EL (cell line): ENCODE measurements at places on chromosomes 11 and 22.
A peak's percentile ranks its signal among the peaks of the same experiment; 100 is the strongest.

- no peak for DNase-seq
Measured at GRCh38 chr11:7612661-7613393, 60.5 kb downstream of the CYB5R2 start.

DNA sequence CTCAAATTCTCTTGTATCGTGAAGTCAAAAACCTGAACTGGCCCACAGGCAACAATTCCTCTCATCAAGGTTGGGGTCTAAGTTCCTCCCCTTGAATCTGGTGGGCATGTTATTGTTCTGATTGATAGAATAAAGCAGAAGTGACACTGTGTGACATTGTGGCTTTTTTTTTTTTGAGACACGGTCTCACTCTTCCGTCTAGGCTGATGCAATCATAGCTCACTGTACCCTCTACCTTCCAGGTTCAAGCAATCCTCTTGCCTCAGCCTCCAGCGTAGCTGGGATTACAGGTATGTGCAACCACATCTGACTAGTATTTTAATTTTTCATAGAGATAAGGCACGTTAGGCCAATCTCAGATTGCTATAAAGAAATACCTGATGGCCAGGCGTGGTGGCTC is 8.9 kb upstream of the PELI3 start:
- DNase-seq: no peak

GRCh38 chr11:35947437-35947836 is 3.6 kb downstream of the LDLRAD3 start:
- DNase-seq: no peak

DNA sequence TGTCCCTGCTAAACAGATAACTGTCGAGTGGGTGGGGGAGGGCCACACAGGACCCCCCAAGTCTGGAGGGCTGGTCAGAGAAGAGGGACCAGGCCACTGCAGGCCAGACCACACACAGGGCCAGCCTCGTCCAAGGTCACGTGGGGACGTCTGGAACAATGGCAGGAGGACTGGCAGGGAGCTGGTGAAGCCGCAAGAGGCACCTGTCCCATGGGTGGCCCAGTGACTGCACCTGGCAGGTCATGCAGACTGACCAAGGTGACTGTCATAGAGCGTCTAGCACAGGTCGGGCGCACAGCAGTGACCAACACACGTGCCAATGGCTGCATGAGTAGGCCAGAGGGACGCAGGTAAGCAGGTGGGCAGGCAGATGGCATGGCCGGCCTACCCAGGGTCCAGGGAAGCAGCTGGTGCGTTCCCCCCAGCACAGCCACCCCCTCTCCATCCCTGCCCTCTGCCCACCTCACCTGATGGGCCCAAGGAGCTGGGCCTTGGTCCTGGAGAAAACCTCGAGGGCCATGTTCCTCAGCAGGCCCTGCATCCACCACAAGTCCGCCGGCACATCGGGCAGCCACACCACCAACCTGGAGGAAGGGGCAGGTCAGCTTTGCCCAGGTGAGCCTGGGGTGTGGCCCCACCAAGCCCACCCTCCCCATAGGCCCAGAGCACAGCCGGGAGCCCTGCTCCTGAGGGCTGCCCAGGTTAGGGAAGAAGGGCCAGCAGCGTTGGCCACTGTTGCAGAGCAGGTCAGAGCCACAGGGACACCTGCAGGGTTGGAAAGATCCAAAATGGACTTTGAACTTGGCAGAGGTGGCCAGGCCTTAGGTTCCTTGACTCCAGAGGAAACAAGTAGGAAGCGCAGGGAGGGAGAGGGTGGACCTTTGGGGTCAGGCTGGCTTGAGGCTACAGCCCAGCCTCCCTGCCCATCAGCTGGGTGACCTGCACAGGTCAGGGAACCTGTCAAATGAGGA is 10.4 kb downstream of the PNPLA5 start:
- no peak for DNase-seq

- peak; percentile 97 for DNase-seq
Measured at GRCh38 chr22:20509344-20510047, 2.1 kb downstream of the MED15 start.

GRCh38 chr11:77324508-77324907 is 23.0 kb upstream of the GDPD4 start:
- DNase-seq: no peak

DNA sequence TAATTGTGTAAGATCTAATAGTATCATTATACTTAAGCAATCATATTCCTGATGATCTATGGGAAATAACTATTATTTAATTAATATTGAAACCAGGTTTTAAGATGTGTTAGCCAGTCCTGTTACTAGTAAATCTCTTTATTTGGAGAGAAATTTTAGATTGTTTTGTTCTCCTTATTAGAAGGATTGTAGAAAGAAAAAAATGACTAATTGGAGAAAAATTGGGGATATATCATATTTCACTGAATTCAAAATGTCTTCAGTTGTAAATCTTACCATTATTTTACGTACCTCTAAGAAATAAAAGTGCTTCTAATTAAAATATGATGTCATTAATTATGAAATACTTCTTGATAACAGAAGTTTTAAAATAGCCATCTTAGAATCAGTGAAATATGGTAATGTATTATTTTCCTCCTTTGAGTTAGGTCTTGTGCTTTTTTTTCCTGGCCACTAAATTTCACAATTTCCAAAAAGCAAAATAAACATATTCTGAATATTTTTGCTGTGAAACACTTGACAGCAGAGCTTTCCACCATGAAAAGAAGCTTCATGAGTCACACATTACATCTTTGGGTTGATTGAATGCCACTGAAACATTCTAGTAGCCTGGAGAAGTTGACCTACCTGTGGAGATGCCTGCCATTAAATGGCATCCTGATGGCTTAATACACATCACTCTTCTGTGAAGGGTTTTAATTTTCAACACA is 6.4 kb downstream of the BIRC3 start:
- peak; percentile 84 for DNase-seq

- no peak for DNase-seq
Measured at GRCh38 chr11:98036810-98037209, 983.9 kb upstream of the CNTN5 start.

DNA sequence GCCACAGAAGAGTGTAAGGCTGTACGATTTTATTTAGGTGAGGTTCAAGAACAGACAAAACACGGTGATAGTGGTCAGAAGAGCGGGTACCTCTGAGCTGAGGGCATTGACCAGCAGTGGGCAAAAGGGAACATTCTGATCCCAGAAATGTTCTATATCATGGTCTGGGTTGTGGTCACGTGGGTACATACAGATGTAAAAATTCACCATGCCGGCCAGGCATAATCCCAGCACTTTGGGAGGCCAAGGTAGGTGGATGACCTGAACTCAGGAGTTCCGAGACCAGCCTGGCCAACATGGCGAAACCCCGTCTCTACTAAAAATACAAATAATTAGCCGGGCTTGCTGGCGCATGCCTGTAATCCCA is 31.1 kb upstream of the GCAT start:
- no peak for DNase-seq

DNA sequence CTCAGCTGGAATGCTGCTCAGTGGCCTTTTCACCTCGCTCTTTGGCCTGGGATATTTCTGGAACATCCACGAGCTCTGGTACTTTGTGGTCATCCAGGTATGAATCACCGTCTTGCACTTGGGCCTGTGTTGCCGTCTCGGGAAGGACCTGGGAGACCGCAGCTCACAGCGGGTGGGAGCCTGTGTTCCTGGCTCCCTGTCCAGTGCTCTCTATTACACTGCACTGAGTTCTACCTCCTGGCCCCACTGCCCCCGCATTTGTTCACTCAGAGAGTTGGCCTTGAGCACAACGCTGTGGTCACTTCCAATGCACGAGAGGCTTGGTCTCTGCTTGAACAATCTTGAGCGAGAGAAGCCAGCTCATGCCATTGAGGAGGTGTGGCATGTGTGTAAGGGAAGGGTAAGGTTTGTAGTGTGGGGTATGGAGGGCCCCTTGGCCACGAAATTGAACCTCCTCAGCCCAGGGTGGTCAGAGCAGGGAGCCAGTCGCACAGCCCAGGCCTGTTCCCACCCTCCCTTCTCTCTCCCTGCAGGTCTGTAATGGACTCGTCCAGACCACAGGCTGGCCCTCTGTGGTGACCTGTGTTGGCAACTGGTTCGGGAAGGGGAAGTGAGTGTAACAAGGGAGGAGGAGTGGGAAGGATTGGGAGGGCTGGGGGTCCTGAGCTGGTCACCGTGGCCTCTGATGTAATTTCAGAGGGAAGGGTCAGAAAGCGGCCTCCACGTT is 16.2 kb downstream of the SLC37A2 start:
- no peak for DNase-seq

- no peak for DNase-seq
Measured at GRCh38 chr22:46574438-46574992, 37.1 kb upstream of the CELSR1 start.

GRCh38 chr22:20927940-20928572 is 10.8 kb downstream of the CRKL start:
- no peak for DNase-seq

GRCh38 chr22:47592791-47593190 is 830.3 kb downstream of the TBC1D22A start:
- DNase-seq: no peak

DNA sequence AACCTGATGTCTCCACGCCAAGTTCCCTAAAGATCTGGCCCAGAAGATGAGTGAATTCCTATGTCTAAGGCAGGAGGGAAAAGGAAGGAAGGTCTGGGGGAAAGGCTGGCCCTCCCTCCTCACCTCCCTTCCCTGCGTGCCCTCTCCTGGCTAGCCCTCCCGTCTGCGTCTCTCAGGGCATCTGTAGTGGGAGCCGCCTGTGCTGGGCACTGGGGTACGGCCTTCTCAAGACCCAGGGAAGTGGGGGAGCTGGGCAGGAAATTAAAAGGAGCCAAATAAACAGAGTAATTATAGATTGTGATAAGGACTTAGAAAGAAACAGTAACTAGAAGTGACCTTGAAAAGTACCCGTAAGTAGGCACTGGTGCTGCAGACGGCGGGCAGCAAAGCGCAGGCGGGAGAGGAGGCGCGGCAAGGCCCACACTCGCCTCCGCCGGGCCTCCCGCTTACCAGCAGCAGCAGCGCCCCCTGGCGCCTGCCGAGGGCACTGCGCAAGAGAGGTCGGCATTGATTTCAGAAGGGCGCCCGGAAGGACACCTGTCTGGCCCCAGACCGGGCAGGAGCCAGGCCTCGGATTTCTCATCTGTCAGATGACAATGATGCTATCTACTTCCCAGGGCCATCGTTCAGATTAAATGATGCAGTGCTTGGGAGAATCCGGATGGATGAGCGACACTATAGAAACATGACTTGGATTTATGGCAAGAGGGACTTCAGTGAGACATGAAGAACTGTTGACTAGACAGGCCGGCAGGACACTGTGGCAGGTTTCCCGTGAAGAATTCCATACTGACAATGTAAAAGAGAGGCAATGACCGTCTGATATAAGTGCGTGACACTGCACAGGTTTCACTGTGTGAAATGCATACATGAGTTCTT is 7.3 kb downstream of the KCNJ1 start:
- no peak for DNase-seq

DNA sequence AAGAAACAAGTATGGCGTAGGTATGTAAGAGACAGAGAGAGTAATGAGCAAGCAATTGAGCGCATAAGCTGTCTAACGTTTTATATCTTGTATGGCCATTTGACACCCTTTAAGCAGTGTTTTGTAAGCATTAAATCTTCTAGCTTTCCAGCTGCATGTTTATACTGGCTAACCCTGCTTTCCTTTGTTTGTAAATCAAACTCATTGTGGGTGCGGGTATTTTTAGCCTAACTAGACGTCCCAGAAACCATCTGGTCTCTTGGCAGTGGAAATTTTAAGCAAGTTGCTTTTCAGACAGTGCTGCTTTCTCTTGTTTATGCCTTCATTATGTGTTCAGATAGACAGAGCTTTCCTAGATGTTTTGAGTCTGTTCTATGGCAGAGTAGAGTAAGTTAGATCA is 73.5 kb downstream of the RNF169 start:
- DNase-seq: no peak

GRCh38 chr11:134338068-134338467 is 6.3 kb downstream of the GLB1L2 start:
- no peak for DNase-seq

GRCh38 chr11:94199136-94200130 is 70.8 kb downstream of the PANX1 start:
- DNase-seq: peak; percentile 26

- DNase-seq: peak; percentile 26
Measured at GRCh38 chr11:71447791-71448256, 369 bp downstream of the DHCR7 start.

DNA sequence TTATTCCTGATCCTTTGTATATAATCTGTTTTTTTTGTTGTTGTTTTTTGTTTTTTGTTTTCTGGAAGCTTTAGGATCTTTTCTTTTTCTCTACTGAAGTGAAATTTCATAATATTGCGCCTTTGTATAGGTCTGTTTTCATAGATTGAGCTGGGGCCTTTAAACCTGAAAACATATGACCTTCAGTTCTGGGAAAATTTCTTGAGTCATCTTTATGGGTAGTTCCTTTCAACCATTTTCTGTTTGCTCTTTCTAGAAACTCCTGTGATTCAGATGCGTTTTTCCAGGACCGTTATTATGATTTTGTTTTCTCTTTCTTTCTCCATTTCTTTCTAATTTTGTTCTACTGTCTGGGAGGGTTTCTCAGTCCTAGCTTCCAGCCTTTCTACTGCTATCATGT is 43.7 kb downstream of the BSX start:
- DNase-seq: no peak

DNA sequence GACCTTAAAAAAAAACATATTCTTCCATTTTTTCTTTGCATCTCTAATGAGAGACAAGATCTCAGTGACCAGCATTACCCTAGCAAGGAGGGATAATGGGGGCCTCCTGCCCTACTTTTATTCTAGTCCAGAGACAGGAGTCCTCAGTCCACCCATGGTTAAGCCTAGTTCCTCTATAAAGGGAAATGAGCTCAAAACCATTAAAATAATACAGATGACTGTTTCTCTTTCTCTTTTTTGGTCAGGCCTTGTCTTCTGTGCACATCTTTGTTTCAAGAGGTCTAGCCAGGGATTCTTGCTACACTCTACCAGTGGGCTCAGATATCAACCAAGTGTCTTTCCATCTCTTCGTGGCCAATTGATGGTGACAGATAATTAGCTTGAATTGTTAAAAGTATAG is 73.1 kb downstream of the MPPED2 start:
- DNase-seq: no peak

GRCh38 chr11:64455456-64456261 is 96.7 kb downstream of the RPS6KA4 start:
- DNase-seq: no peak

GRCh38 chr11:65719871-65720210 is 757 bp downstream of the RNASEH2C start:
- peak; percentile 50 for DNase-seq

DNA sequence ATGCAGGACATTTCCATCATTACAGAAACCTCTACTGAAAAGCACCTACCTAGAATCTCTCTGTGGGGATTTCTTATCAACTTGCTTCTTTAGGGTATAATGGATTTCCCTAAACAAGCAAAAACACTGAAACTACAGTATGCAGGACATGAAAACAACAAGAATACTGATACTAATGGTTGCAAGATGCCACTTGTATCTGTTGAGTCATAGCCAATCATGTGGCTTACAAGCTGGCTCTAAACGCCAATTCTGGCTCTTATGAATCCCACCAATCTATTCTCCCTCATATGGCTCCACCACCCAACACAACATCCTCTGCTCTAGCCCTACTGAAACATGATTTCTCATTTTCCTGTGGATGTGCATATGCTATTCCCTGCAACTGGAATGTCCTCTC is 22.6 kb downstream of the TENM4 start:
- DNase-seq: no peak
